ENCODE measurements at places on chromosomes 13 and 19.

DNA sequence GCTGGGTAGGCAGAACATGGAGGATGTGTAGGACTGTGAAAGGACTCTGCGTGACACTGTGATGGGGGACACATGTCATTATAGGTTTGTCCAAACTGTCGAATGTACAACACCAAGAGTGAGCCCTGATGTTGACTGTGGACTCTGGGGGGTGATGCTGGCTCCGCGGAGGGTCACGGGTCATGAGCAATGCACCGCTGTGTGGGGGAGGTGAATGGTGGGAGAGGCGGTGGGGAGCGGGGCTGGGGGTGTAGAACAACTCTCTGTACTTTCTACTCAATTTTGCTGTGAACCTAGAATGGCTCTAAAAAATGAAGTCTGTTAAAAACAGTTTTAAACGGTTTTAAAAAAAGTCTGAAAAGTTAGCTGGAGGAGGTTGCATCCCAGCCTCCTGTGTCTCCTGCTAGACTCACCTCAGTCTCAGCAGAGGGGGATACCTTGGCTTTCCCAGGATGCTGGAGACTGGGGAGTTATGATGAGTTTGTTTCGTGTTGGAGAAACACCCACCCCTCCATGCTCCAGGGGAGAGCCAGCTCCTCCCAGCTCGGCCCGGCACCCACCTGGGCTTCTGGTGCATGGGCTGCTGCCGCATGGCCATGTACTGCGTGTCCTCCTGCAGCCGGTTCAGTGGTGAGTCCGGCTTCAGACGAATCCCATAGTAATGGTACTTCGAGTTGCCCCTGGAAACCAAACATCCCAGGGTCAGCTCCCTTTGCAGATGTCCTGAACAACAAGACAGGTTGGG, 34.7 kb upstream of the RANBP3 start:
- DNase-seq, result no peak

GRCh38 chr19:56840451-56841192, at the start of the genes PEG3 and ZIM2:
Gene PEG3 (minus strand): TSS chr19:56840726. CDS start chr19:56824655, 16,071 bp downstream.
Gene ZIM2 (minus strand): TSS chr19:56840726. CDS start chr19:56824277, 16,449 bp downstream.
- DNase-seq, result no peak

- no peak for DNase-seq
Measured at GRCh38 chr13:43880214-43880855, 631 bp downstream of the LACC1 start.

DNA sequence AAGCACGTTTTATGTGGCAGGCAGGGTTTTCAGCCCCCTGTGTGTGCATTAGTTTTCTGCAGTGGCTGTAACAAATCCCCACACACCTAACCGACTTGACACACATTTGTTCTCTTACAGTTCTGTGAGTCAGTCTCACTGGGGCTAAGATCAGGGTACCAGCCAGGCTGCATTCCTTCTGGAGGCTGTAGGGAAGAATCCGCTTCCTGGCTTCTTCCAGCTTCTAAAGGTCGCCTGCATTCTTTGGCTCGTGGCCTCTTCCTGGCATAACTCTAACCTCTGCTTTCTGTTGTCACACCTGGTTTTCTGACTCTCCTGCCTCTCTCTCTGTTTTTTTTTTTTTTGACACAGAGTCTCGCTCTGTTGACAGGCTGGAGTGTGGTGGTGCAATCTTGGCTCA, 6.4 kb downstream of the ELSPBP1 start:
- no peak for DNase-seq

GRCh38 chr13:43574605-43575004, 212.2 kb downstream of the ENOX1 start:
- no peak for DNase-seq

GRCh38 chr19:47172666-47173455, 42.2 kb downstream of the SAE1 start:
- no peak for DNase-seq

DNA sequence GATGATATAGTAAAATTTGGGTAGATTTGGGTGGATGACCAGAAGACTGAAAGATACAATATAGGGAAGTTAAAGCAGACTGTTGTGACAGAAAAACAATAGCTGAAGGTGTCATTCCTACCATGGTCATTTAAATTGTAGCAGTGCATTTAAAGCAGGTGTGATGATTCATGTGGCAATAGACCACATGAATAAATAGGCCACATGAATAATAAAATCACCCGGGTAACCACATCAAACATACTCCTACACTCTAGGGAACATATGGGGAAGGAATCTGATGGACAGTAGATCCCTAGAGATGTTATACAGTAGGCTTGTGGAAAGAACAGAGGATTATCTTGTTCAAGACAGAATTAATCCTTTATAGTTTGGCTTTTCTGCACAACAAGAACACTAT, 392.6 kb downstream of the SLITRK5 start:
- no peak for DNase-seq

DNA sequence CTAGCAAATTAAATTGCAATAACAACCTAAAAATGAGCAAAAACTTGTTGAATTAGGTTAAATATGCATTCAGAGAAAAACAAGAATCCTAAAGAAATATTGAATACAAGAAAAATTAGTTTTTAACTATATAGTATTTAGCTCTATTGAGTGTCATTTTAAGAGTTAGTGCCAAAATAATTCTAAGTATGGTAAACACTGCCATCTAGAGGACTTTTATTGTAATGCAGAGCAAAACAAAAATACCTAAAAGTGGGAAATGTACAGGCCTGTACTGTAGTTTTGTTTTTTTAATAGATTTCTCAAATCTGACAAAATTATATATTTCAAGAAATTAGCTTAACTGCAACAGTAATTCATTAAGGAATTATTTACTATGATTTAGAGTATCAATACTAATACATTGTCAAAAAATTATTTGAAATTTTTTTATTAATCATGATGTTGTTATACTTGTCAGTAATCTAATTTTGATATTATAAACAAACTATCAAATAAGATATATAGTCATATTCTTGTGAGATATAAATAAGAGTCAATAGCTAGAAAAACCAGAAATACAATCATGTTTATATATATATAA, 8.2 kb upstream of the PCDH9 start:
- DNase-seq, result peak; percentile 55

DNA sequence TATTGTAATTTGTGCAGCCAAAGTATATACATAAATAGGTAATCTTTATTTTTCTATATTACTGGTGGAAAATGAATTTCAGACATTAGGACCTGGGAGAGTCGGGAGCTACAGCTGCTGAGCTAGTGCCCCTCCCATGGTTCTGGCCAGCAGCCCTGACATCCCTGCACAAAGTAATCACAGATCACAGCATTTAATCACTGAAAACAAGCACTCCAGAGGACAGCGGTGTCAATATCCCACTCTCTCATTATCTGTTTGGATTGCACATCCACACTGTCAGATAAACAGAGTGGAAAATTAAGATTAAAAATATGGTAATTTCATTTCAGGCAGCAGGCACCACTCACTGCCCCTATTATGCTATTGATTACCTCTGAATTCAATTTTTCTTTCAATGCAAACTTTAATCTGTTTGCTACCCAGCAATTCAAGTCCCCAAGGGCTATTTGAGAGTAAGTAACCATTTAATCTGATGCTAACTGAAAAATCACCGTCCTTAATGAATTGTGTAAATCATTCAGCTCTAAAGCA, 254.1 kb upstream of the SOX21 start:
- no peak for DNase-seq

- no peak for DNase-seq
Measured at GRCh38 chr19:12834976-12835757, 788 bp upstream of the RTBDN start.

DNA sequence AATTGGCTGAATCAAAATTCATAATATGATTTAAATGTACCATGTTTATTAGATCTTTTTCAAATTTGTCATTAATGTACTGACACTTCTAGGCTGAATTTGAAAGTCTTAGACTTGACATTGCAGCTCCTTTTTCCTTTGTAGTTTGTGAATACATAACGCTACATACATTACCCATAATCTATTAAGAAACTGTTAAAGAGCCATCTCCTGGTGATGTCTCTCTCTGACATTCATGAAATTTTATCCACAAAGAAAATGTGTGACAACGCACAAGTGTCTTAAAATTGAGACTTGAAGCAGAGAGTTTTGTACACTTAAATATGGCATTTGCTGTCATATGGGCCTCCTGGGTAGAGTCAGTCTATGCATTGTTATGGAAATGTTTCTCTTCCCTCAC, 320.2 kb upstream of the ARGLU1 start:
- DNase-seq, result no peak

DNA sequence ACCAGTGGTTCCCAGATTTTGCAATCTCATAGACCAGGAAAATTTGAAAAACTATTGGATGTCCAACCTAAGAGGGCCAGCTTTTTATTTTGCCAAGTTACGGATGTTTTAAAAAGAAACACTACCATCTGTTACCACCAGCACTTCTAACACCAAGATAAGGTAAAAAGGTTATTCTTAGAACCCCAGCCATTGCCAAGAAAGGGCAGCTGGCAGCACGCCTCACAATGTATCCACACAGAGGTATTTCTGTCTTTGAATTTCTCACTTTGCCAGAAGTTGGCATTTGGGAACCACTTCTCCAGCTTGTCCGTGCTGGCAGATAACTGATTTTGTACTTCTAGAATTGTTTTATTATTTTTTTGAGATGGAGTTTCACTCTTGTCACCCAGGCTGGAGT, 28.7 kb downstream of the CAPN12 start:
- DNase-seq, result no peak

- no peak for DNase-seq
Measured at GRCh38 chr13:112456138-112457056, 80.2 kb downstream of the SPACA7 start.

DNA sequence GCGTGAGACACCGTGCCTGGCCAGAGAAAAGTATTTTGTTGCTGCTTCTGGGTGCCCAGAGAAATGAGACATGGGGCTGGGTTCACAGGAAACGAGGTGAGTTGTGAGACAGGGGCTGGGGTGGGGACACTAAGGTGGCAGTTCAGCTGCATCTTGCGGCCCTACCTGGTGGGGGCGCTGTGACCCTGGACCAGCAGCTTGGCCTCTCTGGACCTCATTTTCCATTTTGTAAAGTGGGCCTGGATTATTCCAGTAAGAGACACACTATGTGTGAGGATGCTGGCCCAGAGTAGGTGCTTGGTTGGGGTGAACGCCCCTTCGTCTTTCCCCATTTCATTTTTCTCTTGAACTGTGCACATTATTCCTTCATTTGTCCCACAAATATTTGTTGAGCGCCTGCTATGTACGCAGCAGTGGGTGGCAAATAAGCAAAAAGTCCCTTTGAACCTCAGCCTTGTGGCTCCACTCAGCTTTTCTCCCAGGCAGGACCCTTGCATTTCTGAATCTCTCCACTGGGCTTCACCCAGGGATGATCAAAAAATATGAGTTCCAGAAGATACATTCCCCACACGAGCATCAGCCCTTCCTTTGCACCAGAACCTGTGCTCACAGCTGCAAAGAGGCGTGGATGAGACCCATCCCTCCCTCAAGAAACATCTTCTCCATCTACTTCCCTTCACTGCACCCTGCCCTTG, 26.6 kb upstream of the OR10H1 start:
- no peak for DNase-seq

DNA sequence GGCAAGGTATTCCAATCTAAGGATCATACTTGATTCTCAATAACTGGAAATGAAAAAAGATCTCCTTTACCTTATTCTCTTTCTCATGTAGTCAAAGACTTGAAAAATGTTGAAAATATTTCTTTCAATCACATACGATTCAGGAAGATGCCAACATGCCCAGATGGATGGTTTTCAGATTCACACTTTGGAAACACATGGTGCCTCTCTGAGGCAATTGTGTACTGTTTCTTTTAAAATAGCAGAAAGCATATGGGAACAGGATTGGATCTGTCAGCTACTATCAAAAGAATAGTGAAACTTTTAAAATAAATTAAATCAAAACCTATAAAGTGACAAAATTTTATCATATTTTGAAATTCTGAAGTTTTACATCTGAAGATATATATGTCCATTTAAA, 222.4 kb downstream of the SPRY2 start:
- DNase-seq, result no peak

- DNase-seq, result no peak
Measured at GRCh38 chr13:89852570-89852969, 1494.9 kb upstream of the MIR17HG start.

DNA sequence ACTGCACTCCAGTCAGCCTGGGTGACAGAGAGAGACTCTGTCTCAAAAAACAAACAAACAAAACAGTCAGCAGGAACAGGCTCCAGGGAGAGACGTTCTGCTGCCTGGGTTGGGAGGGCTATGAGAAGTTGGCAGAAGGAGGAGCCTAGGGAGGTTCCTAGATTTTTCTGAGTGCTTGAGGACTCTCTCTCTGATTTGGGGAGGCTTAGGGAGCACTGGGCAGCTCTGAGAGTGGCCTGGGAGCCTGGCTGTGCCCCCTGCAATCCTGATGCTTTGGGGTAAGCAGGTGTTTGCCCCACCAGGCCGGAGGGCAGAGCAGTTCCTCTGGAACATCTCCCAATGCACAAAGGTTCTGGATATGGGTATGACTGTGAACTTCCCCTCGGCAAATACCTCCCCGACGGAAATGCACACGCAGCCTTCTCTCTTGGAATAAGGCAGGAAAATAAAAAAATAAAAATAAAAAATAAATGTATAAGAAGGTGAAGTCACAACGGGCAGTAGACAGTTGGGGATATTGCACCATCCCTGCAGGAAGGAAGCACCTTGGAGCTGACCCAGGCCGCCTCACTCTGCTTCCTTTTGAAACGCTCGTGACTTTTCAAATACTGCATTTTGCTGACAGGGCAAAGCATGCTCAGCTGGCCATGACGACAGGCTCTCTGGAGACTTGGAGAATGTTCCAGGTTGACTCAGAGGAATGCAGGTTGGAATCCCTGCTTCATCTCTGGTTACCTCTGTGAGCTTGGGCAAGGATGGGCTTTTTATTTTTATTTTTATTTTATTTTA, 26.5 kb upstream of the HOMER3 start:
- DNase-seq, result no peak

GRCh38 chr13:22118158-22118557, 447.3 kb downstream of the FGF9 start:
- DNase-seq, result no peak

- DNase-seq, result peak; percentile 64
Measured at GRCh38 chr13:30394751-30395191, 27.5 kb upstream of the UBE2L5 start.

- DNase-seq, result no peak
Measured at GRCh38 chr13:26401578-26402021, 147.7 kb downstream of the CDK8 start.

- DNase-seq, result peak; percentile 25
Measured at GRCh38 chr19:14519860-14520407, 1.7 kb upstream of the DNAJB1 start.

DNA sequence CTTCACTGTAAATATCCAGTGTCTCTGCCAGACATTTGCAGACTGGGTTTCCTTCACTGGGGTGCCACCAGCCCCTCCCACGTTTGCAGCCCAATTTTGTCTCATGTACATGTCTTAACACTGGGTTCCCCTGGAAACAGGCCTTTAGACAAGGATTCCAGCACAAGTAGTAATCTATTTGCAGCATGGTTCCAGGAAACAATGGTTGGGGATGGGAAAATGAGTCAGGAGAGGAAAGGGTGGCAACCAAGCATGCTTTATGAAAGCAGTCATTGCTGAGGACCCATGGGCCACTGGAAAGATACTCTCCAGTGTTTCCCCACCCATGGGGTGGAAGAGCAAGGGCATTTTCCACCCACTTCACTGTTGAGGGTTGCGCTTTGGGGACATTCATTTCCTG, 53.6 kb upstream of the FARP1 start:
- no peak for DNase-seq
